ENCODE measurements at places on chromosomes 2 and 18.

GRCh38 chr2:207408086-207408794 is 121.5 kb upstream of the CREB1 start:
- DNase-seq, result peak; percentile 53

- no peak for DNase-seq
Observed at GRCh38 chr2:179692610-179693009, 168.8 kb downstream of the ZNF385B start.

GRCh38 chr2:25251422-25252273 is 83.3 kb upstream of the POMC start:
- DNase-seq, result no peak

GRCh38 chr2:160077912-160078810 is 15.7 kb upstream of the PLA2R1 start:
- DNase-seq, result no peak

DNA sequence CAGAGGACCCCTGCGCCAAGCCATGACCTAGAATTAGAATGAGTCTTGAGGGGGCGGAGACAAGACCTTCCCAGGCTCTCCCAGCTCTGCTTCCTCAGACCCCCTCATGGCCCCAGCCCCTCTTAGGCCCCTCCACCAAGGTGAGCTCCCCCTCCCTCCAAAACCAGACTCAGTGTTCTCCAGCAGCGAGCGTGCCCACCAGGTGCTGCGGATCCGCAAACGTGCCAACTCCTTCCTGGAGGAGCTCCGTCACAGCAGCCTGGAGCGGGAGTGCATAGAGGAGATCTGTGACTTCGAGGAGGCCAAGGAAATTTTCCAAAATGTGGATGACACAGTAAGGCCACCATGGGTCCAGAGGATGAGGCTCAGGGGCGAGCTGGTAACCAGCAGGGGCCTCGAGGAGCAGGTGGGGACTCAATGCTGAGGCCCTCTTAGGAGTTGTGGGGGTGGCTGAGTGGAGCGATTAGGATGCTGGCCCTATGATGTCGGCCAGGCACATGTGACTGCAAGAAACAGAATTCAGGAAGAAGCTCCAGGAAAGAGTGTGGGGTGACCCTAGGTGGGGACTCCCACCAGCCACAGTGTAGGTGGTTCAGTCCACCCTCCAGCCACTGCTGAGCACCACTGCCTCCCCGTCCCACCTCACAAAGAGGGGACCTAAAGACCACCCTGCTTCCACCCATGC is 3.0 kb downstream of the PROC start:
- no peak for DNase-seq

- DNase-seq, result no peak
Observed at GRCh38 chr18:42683094-42683493, 432.4 kb downstream of the RIT2 start.

GRCh38 chr2:70717431-70718038 is 50.5 kb downstream of the ADD2 start:
- no peak for DNase-seq

GRCh38 chr2:34005901-34006300 is 406.8 kb upstream of the FAM98A start:
- DNase-seq, result no peak

- no peak for DNase-seq
Observed at GRCh38 chr2:144233317-144233716, 286.6 kb downstream of the ZEB2 start.

DNA sequence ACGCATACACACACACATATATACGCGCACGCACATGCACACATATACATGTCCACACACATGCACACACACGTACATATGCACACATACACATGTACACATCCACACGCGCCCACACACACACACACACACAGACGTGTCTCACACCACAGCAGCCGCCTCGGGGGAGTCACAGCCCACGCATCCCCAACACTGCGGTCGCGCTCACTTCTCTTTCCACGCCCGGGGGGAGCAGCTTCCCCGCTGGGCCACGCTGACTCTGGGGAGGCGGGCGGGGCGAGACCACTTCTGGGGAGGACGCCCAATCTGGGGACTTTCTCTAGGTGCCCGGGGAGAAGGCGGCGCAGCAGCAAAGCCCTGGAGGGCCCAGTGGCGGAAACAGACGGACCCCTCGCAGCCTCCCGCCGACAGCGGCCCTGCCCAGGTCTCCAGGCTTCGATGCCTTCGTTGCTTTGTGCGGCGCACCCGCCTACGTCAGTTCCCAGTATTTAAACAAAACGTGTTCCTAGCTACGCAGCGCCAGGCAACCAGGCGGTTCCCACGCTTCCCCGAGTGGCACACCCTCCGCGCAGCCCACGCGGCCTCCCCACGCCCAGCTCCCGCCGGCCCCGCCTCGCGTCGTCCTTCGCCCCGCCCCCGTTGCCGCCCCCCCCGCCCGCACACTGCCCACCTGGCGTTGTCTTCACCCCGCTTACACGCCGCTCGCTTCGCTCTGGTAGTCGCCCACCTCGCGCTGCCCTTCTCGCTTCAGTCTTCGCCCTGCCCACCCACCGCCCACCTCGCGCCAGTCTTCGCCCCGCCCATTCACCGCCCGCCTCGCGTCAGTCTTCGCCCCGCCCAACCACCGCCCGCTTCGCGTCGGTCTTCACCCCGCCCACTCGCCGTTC is 810 bp upstream of the RBFA start:
- DNase-seq, result peak; percentile 40

- DNase-seq, result peak; percentile 36
Observed at GRCh38 chr2:219495531-219496122, 3.1 kb upstream of the GMPPA start.

DNA sequence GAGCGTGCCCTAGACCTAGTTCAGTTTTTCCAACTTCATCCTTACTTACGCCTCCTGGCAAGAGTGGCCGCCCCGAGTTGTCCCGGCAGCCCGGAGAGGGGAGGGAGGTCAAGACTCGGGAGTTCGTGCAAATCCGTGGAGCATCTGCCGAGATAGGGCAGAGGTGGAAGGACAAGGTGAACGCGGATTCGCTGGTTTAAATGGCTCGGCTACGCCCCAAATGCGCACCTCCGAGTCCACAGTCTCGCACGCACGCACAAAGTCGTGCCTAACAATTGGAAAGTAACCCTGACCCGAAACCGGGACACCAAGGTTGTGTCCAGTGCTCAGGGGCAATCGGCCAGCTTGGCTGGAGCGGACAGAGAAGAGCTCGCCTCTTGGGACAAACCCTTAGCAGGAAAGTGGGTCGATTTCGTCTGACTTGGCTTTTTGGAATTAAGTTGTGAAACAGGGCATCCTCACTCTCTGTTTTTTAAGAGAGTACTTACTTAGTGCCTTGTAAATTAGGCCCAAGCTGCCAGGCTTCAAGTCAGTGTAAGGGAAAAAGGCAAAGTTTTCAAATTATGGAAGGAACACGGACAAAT is 726 bp upstream of the SS18 start:
- DNase-seq, result no peak

DNA sequence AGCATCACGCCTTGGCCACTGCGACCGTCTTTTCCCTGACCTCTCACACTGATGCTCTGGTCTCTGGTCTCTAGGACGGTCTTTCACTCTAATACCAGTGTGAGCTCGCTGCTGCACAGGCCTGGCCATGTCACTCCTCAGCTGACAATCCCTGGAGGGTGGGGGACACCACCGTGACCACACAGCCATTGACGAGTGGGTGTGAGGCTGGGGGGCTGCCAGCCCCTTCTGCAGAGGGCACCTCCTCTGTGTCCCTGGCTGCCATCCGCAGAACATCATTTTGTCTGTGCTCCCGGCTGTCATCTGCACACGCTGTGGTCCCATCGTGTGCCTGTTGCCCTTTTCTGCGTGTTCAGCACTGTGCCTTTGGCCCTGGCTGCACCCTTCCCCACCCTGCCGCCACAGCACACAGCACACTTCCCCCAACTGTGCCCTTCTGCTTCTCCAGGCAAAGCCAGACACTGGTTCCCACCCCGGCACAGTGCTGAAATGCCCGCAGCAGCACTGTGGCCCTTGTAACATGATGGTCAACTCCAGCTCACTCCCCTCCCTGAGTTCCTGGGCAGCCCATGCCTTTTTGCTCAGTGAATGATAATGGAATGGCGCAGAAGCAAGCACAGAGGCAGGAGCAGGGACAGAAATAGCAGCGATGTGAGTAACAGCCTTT is 30.4 kb upstream of the INHBB start:
- DNase-seq, result no peak

DNA sequence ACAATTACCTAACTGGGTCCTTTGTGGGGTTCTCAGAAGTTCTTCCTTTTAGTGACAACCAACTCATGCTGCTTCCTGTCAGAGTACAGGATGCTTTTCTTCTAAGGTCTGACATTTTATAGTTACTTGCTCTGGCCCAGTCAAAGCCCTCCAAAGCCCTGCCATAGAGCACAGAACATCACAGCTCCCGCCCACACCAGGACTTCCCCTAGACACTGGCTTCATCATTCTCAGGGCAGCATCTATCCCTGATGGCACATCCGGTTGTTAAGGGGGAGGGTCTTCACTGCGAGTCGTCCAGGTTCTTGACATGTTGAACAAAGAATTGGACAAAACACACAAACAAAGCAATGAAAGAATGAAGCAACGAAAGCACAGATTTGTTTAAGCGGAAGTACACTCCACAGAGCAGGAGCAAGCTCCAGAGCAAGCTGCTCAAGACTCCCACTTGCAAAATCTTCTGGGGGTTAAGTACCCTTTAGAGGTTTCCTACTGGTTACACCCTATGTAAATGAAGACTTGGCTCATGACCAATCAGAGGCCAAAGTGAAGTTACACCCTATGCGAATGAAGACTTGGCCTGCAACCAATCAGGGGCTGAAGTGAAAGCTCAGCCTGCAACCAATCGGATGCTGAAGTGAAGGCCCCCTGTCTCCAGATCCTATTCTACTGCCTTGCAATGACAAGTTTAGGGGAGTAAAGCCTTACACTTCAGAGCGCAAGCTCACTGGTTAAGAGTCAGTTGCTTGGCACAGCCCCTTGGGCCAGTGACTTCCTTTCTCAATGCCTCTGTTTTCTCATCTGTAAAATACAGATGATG is 79.0 kb downstream of the HDAC4 start:
- DNase-seq, result no peak

DNA sequence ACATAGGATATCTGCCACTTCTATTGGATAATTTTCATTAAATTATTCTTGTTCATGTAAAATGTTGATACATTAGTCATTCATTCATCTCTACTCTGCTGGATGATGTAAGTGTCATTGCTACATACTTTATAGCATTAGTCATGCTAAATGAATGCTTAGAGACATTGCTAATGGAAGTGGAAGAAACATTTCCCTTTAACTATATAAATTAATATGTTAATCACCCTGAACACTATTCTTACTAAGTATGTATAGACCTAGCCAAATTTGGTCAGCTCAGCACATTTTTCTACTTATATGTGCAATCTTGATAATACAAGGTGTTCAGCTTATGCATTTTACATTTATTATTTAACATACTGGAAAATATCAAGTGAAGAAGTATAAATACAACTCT is 160.2 kb downstream of the DPP4 start:
- DNase-seq, result peak; percentile 70

DNA sequence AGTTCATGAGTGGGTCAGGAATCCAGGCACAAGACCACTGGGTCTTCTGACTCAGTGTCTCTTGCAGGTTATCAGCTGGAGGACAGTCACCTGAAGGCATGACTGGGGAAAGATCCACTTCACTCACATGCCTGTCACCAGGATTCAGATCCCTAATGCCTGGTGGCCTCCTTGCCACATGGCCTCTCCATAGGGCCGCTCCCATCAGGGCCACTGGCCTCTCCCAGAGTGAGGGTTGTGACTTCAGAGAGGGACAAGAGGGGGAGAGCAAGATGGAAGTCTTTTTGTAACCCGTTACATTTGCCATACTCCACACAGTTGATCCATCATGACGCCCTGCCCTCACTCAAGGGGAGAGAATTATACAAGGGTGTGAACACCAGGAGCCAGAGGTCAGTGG is 13.0 kb upstream of the OTOS start:
- no peak for DNase-seq

DNA sequence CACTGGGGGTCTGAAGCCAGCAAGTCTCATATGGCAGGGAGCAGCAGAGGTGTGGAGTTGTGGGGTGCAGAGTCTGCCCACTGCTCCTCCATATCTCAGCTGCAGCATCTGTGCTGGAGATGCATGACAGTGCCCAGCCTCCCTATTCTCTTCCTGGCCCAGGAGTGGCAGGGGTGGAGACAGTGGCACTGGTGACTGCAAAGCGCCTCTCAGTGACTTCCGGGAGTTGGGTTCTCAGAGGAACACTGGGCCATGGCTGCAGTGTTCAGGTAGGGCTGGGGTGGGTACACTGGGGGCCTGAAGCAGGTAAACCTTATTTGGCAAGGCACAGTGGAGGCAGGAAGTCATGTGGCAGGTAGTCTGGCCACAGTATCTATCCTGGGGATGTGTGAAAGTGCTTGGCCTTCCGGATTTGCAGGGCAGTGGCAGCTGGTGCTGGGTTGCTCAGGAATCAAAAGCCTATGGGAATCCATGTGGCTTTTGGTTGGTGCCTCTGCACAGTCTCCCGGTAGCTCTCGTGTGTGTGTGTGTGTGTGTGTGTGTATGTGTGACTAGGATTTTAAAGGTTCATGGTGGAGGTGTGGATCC is 60.3 kb upstream of the THUMPD2 start:
- no peak for DNase-seq

- DNase-seq, result no peak
Observed at GRCh38 chr18:29169599-29169998, 992.7 kb upstream of the CDH2 start.

GRCh38 chr2:192230889-192231453 is 36.2 kb upstream of the TMEFF2 start:
- DNase-seq, result no peak

- no peak for DNase-seq
Observed at GRCh38 chr18:36448384-36449290, 151.1 kb downstream of the FHOD3 start.

- DNase-seq, result peak; percentile 87
Observed at GRCh38 chr2:105037572-105038382, at the start of gene MRPS9. TSS of gene MRPS9 (plus strand) at chr2:105038069. CDS start at chr2:105038093, 24 bp downstream.

DNA sequence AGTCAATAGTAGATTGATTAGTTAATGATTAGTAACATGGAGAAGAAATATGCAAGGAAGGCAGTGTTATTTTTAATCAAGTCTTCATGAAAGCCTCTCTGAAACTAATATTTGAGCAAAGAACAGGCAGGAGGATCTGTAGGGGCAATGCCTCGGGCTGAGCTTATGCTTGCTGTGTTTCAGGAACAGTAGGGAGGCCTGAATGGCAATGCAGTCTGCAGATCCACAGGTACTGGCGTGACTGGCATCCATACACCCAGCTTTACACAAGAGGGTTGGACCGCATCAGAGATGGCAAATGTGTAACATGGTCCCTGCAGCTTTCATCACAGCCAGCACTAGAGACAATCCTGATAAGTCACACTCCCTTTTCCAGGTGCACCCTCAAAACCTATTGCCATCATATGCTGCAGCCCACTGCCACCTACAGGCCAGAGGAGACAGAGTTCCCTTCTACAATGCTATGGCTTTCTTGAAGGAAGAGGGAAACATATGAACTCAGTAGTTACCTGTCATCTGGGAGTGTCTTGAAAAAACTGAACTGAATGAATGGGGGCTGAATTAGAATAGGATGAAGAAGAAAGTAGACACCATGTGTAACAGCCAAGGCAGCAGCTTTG is 582.4 kb upstream of the RAB6C start:
- DNase-seq, result no peak

- DNase-seq, result no peak
Observed at GRCh38 chr2:111105926-111106325, 14.8 kb upstream of the BCL2L11 start.

GRCh38 chr2:85644909-85645308 is 23.1 kb downstream of the SFTPB start:
- DNase-seq, result no peak
